ENCODE measurements at places on chromosomes 16 and 17.
A peak's percentile ranks its signal among the peaks of the same experiment; 100 is the strongest.

- no peak for DNase-seq
Measured at GRCh38 chr16:89407282-89407924, 83.0 kb downstream of the ANKRD11 start.

GRCh38 chr17:81386646-81387099 is 8.6 kb upstream of the BAHCC1 start:
- DNase-seq, result no peak

DNA sequence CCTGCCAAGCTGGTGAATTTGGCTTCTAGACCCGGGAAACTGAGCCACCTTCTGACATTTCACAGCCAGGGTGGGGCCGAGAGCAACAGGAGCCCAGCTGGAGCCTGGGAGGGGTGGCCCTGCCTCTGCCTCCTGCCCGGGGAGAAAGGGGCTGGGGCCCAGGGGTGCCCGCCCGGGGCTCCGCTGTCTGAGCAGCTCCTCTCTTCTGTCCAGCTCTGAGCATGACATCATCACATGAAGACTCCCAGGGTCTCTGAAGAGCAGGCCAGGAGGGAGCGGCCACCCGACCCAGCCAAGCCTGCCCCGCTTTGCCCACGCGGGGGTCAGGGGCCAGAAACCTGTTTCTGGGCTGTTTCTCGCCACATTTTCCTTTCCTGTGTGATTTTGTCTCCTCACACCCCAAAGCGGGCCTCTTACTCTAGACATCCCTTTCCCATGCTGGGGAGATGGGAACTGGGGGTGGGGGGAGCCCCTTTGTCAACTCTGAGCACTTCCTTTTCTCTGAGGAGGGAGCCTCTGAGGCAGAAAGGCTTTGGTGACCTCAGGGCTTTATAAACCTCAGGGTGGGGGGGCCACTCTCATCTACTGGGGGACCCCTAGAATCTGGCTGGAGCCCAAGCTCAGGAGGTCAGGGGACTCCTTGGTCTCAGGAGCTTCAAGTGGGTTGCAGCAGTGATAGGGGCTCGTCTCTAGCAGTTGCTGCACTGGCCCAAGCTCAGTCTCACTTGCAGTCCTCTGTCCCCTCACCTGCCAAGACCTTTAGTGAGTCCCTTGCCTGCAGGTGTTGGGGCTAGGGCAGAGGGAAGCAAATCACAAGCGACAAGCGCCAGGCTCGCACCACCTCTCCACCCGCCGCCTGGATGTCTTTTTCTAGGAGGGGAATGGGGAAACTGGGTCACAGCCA is 7.6 kb downstream of the UBALD2 start:
- DNase-seq, result no peak

GRCh38 chr17:69884846-69885245 is 190.2 kb upstream of the KCNJ16 start:
- DNase-seq, result no peak

DNA sequence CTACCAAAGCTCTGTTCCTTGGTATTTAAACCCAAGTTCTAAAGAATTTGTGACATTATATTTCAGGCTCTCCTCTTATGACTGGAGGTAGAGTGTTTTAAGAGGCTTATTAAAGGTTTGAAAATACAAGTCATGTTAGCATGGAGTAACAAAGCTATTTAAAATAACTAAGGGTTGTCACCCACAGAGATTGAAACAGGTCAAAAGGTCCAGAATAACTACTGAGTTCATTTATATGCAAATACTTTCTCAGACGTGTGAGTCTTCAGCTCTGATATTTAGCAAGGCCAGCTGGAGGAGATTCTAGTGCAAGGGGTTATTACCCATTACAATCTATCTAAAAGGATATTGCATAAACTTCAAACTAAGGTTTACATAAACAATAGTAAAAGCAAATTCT is 1538.8 kb upstream of the CDH8 start:
- no peak for DNase-seq

- no peak for DNase-seq
Measured at GRCh38 chr17:10111907-10112452, 86.4 kb downstream of the GAS7 start.

GRCh38 chr17:50626037-50626574 is 8.6 kb upstream of the ABCC3 start:
- peak; percentile 40 for DNase-seq

DNA sequence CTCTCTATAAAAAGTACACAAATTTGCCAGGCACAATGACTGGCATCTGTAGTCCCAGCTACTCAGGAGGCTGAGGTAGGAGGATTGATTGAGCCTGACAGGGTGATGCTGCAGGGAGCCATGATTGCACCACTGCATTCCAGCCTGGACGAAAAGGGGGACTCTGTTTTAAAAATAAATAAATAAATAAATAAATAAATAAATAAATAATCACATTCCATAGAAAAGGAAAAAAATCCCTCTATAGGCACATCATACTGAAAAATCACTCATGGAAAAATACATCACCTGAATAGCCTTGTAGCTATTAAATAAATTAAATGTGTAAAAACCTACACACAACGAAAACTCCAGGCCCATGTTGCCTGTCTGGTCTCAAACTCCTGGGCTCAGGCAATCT is 56.4 kb downstream of the CPPED1 start:
- DNase-seq, result no peak

- no peak for DNase-seq
Measured at GRCh38 chr16:28930652-28931051, 1.1 kb upstream of the CD19 start.

DNA sequence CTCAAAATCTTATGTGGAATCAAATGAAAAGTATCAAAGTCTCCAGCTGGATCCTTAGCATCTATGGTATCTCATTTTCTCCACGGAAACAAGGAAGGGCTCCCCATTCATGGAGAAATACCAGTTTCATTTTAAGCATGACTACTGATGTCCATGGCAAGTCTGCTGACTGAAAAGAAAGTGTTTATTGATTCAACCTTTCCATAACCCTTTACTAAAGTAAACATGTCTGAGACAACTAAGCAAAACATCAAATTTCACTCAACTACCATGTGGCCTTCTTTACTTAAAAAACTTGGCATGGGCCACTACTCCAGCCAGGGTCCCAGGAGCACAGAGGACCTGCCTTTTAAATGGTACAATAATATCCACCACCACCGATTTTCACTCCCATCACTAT is 928.0 kb upstream of the SOX9 start:
- DNase-seq, result no peak

- DNase-seq, result peak; percentile 51
Measured at GRCh38 chr17:69434164-69434579, 19.7 kb downstream of the MAP2K6 start.

DNA sequence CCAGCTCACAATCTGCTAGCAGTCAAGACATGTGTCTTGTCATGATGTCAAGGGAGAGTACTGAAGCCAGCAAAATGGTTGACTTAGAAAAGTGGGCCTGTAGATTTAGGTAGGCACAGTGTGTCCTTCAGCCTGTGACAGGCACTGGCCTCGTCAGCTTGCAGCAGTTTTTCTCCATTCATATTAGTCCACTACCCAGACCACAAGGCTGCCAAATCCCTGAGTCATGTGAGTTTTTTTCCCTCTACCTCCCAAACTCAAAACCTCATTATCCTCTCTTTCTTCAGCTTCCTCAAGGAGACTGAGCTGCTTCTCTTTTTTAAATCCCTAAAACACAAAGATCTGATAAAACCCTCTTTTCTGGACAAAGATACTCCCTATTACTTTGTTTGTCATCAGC is 102.6 kb upstream of the HS3ST3A1 start:
- DNase-seq, result peak; percentile 86

DNA sequence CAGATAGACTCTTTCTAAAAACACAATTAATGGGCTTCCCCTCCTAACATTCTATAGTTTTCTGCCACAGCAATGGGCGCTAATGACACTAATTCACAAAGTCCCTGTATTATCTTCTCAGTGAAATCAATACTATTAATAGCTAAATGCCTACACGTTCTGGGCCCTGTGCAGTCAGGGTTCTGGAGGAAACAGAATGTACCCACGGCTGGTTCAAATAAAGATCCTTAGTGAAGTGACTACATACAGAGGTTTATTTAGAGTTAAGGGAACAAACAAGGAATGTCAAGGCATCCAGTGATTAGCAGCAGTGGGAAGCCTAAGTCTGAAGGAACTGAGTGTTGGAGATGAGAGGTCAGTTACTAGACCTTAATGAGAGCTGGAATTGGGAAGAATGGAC is 43.5 kb upstream of the MTMR4 start:
- DNase-seq, result no peak

- peak; percentile 22 for DNase-seq
Measured at GRCh38 chr17:48011405-48012150, 26.0 kb downstream of the COPZ2 start.

DNA sequence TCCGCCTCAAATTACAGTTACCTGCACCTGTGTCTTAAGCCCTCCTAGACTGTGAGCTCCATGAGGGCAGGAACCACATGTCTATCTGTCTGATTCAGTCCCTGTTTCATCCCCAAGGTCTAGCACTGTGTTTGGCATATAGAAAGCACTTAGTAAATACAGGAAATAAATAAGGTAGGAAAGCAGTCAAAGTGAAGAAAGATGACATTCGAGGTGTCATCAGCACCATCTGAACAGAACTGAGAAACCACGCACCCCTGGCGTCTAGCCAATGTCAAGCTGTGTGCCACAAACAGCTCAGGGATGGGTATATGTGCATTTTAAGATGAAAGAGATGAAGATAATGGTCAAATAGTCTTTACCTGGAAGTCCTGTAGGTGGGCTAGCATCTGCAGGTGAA is 79.6 kb upstream of the ATP2A3 start:
- no peak for DNase-seq

GRCh38 chr16:49467540-49468372 is 94.2 kb downstream of the C16orf78 start:
- no peak for DNase-seq

DNA sequence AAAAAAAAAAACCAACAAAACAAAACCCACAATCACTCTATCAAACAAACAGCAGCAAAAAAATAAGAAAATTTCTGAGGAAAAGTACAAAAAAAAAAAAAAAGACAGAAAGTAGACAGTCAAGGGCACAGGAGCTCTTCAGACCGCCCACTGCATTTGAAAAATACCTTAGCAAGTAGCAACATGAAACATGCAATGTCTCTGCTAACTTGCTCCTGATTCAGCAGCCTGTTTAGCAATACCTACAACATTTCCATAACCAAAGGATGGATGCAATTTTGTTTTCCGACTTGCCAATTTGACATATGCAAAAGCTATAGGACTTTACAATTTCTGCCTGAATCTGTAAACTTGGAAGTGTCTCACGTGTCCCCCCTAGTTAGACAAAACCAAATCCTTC is 57.4 kb downstream of the SYNRG start:
- no peak for DNase-seq

DNA sequence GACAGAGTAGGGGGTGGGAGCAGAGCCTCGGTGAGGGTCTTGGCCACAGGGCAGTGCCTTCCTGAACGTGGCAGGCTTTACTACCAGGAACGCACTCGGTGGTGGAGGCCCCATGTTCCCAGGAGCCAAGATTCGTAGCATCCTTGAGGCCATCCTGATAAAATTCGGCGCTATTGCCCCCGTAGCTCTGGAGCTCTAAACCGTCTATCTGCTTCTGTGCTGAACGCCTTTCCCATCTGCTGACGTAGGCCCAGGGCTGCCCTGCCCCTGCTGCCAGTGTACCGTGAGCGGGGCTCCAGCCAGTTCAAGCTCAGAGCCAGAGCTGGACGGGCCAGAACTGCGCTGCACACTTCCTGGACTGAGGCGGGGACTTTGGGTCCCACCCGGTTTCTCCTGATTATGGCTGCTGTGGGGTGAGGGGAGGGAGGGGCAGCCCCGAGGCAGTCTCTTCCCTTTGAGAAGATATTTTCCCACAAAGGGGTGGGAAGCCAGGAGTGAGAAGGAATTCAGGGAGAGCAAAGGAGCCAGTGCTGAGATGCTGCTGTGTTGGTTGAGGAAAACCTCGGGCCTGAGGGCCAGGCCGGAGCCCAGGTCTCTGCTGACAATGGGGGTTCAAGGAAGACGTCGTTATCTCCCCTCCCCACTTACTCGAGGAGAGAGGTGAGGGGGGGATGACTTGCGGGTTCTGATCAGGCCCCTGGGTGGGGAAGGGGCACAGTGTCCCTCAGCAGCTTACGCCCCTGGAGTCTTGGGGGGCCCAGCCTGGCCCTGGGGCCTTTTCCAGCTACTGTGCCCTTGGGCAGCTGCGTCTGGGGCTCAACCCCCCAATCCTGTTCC is 29.4 kb downstream of the OR1D5 start:
- DNase-seq, result no peak

DNA sequence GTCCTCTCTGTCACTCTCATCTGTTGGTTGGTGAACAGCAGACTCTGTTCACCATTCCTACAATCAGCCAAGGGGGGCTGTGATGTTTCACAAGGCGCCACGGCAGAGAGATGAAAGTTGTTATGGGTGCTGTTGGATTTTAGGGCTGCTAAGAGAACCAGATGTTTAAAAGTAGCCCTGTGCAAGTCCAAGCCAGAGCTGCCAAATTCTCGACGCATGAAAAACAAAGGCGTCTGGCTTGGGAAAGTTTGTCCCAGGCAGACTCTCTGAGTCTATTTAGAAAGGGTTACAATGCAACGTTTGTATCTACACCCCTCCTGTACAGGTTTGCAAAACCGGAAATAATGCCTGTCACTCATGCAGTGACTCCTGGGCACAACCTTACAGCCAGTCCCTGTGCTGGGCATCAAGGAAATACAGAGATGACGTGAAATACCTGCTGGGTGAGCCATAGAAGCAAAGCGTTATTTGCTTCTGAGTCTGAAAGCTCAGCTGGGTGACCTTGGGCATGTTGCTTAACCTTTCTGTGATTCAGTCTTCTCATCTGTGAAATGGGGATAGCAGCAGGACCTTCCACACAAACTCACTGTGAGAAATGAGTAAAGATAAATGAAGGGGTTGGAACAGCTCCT is 74.8 kb downstream of the XYLT1 start:
- DNase-seq, result no peak

GRCh38 chr17:78925234-78925633 is at the start of gene TIMP2:
Gene TIMP2 (minus strand): TSS chr17:78925387. CDS start chr17:78925088, 299 bp downstream.
- DNase-seq, result peak; percentile 63

DNA sequence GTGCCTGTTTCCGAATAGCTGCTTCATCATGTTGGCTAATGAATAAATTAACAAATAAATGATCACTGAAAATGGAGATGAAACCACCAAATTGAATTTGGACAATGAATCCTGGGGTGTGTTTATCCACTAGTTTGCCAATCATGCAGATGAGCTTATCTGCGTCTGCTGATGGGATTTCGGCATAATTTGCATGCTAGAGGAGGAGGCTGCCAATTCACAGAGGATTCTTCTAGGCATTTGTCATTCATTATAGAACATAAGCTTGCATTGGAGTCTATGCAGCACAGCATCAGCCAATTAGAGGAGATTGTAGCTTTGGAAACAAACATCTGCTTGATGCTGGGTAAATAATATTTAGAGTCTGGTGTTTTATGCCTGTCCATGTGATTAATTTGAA is 123.1 kb downstream of the NPIPB5 start:
- DNase-seq, result no peak

- no peak for DNase-seq
Measured at GRCh38 chr17:55444471-55445441, 23.1 kb upstream of the MMD start.
